Inflammatory macrophage treated with lipopolysaccharide for 1 hour (primary cell): ENCODE measurements at places on chromosomes 4 and X.
A peak's percentile ranks its signal among the peaks of the same experiment; 100 is the strongest.

DNA sequence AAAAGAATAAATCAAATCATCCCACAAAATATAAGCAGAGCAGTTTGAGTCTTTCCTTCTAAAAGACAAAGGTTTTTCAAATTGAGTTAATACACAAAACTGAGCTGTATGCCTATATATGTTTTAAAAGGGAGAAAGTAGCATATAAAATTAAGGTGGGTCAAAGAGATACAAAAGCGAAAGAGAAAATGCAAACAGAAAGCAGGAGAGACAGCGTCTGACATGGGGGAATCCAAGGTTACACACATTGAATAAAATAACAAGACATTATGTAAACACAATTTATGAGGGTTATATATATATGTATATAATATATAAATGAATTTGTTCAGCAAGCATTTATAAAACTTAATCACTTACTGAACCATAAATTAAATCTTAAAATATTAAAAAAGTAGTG is 276.1 kb upstream of the LCORL start:
- DNase-seq, result no peak

DNA sequence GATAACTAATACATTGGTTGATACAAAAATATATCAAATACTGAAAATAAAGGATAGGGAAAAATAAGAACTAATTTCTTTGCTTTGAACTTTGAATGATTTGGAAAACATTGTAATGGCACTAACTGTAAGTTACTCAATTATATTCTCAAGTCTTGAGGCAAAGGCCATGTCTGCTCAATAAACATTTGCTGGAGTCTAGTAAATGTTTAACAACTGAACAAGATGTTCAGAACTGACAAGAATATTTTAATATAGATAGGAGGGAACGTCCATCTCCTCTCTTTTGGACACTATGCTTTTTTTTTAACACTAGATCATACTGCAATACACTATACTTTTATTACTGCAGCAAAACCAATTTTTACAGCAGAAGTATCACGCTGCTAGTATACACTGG is 76.2 kb downstream of the PRSS12 start:
- DNase-seq, result no peak

DNA sequence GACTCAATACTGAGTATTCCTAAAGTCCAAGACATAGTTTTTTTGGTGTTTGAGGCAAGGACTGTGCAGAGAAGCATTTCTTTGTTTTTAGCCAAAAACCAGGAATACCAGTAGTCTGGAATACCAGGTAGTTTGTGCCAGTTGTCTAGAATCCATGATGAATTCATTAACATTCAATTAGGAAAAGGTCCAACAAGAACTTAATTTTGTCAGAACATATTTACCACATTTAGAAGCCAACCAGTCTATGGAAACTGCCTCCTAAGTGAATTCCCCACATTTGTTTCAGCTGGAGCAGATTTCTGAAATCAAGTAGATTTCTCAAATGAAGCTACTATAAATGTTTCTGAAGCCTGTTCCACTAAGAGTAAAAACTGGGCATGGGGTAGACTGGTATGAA is 1584.8 kb upstream of the ADGRL3 start:
- DNase-seq, result no peak

DNA sequence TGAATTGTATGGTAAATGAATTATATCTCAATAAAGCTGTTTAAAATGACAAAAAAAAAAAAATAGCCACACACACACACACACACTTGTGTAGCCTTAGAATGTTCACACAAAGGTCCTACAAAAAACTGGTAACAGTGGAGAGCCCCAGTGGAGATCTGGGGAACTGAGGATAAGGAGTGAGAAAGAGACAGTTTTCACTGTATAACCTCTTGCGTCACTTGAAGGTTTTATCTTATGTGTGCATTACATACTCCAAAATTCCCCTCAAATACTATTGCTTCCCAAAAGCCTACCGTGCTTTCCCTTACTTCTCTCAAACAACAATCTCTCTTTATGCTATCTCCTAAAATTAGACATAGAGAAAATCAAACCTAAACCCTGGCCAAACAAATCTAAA is 67.8 kb downstream of the SMC1A start:
- peak; percentile 26 for DNase-seq

GRCh38 chrX:30806187-30806728 is 82.8 kb downstream of the TAB3 start:
- DNase-seq, result no peak

GRCh38 chr4:185562531-185562930 is 27.2 kb upstream of the PDLIM3 start:
- no peak for DNase-seq

DNA sequence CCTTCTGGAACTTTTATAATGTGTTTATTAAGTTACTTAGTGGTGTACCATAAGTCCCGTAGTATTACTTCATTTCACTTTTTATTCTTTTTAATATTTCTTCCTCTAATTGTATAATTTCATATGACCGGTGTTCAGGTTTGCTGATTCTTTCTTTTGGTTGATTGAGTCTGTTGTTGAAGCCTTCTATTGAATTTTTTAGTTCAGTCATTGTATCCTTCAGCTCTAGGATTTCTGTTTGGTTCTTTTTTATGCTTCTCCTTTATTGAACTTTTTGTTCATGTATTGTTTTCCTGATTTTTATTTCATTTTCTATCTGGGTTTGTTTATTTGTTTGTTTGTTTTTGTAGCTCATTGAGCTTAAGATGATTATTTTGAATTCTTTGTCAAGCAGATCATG is 8.8 kb downstream of the CEP44 start:
- DNase-seq, result no peak

- no peak for DNase-seq
Measured at GRCh38 chr4:153408932-153409331, 57.2 kb upstream of the TMEM131L start.

DNA sequence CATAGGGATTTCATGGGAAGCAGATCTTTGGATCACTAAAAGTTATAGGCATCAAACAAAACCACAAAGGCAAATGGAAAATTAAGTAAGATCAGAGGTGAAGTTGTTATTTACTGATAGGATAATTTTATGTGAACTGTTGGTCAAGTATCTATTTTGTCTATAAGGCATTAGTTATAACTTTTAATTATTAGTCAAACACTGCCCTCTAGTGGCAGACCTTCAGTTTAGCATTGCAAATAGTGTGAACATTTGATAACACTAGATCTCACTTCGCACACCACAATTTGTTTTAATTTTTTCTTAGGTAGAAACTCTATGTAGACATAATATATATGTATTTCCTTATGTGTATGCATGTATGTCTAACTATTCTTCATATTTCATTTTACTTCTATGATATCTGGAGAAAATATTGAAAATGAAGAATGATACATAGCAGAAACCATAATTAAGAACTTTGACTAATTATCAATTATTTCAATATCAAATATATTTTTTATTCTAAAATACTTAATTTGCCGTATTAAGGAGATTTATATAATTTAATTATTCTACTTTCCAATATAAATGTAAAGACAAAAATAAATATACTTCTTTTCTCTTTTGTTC is 214.5 kb upstream of the TACR3 start:
- DNase-seq, result peak; percentile 76

DNA sequence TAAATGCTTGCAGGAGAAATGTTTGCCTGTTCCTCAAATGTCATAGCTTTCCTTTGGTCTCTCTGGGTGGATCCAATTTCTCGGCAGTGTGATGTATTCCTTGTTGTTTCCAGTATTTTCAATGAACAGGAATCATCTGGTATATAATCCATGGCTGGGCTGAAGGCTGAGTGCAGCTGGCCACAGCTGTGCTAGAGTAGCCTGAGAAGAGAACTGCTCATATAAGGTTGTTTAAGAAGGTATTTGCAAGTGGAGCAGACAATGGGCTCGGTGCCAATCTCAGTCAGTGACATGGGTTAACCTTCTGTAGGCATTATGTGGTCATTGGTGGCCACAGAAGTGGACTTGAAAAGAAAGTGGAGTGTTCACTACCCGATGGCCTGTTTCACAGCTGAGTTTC is 390.3 kb downstream of the SPRY1 start:
- DNase-seq, result no peak

- DNase-seq, result no peak
Measured at GRCh38 chr4:161287678-161288352, 876.0 kb downstream of the FSTL5 start.

- DNase-seq, result no peak
Measured at GRCh38 chr4:42381666-42382065, 15.6 kb upstream of the SHISA3 start.

DNA sequence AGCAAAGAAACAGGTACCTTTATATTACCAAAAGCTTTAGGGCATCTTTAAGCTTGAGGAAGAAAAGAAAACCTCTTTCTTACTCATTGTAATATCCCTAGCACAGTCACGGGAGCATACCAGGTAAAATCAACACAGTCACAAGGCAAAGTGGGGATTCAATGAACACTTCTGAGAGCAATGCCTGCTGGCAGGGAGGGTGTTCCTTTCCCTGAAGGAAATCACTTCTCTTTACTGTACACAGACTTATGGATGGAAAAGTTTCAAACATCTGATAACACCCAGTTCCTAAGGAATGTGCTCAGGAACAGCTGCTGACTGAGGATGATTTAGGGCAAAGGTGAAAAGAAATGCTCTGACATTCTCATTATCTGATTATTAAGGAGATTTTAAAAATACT is 94.8 kb downstream of the MAML3 start:
- DNase-seq, result no peak

GRCh38 chr4:124209211-124209610 is 503.3 kb downstream of the ANKRD50 start:
- no peak for DNase-seq

- no peak for DNase-seq
Measured at GRCh38 chr4:179989975-179990374, 2253.2 kb upstream of the TENM3 start.

DNA sequence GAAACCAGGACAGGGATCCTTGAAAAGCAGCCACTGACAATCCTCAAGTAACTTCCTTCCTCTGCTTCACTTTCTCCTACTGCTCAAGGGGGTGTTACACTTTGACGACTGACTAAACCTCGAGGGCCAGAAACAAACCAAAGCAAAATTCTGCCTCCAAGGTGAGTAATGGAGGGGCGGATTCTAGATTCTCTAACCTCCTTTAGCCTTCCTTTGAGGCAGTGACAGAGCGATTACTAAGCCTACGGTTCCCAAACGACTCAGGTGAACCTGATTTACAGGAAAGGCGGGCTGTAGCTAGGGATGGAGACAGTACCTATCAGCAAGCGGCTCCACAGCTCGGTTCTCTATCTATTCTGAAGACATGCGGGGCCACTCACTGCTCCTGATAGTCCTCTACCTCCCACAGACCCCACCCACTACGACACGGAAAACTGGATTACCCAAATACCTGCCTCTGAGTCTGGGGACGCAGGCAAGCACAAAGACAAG is 487 bp downstream of the TBCK start:
- DNase-seq, result peak; percentile 35

DNA sequence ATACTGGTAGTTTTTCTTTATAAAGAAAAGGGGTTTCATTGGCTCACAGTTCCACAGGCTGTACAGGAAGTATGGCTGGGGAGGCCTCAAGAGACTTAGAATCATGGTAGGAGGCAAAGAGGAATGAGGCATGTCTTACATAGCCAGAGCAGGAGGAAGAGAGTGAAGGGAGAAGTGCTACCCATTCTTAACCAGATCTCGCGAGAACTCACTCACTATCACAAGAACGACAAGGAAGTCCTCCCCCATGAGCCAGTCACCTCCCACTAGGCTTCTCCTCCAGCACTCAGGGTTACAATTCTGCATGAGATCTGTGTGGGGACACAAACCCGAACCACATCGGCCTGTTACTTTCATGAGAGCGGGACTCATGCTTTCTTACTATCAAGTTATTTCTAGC is 240.5 kb downstream of the TENM3 start:
- no peak for DNase-seq

DNA sequence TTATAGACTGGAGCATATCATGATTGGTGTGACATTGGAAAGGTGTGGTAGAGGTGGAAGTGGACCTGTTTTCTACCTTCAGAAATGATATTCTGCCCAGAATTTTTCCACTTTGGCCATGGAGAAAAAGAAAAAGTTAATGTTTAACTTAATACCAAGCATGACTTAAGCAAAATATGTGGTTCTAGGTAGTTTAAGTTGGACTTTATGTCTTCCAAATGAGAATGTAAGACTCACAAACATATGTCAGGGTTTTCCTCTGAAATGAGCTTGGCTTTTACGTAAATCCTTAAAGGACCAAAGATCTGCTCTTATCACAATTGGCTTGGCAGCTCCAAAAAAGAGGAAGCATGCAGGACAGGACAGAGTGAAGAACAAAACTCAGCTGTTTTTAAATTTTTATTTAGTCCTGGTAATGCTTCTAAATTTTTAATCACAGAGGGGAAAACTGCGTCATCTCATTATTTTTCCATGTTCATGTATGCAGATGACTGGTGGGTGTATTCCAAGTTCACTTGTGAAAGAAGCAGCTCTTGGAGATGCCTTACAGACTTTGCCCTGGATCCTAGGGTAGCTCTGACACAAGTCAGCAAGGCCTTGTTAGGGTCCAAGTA is 98.2 kb downstream of the ANK2 start:
- no peak for DNase-seq

GRCh38 chrX:36087366-36087765 is 167.8 kb downstream of the CFAP47 start:
- DNase-seq, result no peak

GRCh38 chr4:82679531-82679930 is 117.7 kb upstream of the TMEM150C start:
- no peak for DNase-seq

GRCh38 chr4:94284889-94285288 is 57.7 kb downstream of the HPGDS start:
- no peak for DNase-seq

DNA sequence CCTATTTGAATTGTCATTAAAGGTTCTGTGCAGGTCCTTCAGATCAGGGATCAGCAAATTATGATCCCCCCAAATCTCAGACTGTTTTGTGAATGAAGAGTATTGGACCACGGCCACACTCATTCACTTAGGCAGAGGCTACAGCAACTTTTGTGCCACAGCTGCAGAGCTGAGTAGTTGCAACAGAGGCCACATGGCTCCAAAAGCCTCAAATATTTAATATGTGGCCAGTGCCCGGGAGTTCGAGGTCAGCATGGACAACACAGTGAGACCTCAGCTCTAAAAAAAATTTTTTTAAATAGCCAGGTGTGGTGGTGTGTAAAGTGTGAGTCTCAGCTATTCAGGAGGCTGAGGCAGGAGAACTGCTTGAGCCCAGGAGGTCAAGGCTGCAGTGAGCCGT is 100.7 kb downstream of the NSUN7 start:
- no peak for DNase-seq

GRCh38 chr4:103802766-103803165 is 83.0 kb upstream of the TACR3 start:
- no peak for DNase-seq

- peak; percentile 56 for DNase-seq
Measured at GRCh38 chrX:123878252-123878721, 18.4 kb downstream of the XIAP start.

DNA sequence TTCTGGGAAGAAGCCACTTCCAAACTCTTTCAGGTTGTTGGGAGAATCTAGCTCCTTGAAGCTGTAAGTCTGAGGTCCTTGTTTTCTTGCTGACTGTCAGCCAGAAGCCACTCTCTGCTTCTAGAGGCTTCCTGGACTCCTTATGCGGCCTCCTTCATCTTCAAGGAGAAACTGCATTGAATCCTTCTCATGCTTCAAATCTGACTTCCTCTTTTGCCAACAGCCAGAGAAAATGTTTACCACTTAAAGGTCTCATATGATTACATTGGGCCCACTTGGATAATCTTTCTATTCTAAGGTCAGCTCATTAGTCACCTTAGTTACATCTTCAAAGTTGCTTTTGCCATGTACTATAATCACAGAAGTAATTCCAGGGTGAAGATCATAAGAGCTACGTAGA is 327.0 kb downstream of the HNRNPD start:
- no peak for DNase-seq
